Activated CD4-positive, alpha-beta T cell treated with anti-CD3 and anti-CD28 coated beads for 48 hours (primary cell): ENCODE measurements at places on chromosomes 11 and 22.

DNA sequence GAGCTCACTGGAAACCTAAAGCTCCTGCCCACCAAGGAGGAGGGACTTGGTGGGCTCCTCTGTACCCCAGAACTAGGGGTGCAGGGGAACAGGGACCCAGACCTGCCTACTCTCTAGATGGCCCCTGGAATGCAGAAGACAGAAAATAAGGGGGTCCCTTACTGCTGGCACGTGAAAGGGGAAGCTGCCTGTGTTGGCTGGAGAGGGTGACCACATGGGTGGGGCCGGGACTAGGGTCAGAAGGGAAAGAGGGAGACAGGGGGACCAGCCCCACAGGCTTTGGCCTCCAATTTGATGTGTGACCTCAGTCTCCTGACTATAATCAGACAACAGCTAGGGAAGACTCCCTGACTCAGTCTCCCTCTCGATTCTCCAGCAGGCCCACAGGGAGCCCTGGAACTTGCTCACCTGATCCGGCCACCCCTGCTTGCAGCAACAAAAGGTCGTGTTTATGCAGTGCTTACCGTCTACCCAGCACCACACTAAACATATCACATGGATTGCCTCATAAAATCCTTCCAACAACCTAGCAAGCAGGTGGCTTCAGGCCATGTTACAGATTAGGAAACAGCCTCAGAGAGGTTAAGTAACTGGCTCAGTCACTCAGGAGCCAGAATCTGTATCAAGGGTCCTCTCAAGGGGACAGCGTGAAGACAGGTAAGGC is 10.2 kb downstream of the ARAP1 start:
- no peak for DNase-seq

DNA sequence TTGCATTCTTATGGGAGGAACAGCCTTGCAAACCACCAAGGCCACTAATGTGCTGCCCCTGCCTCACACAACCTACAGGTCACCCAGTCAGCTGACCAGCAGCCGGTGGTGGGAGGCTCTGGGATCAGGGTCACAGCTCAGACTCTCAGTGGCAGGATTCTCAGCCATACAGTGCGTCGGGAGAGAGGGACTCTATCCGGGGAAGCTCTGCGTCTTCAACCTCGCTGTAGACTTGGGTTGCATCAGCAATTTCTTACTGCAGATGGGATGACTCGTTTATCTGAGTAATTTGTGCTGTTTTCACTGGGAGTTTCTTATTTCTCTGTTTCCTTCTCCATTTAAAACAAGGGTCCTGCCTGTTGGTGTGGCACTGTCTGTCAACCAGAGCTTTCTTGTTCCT is 257.7 kb downstream of the TBC1D22A start:
- no peak for DNase-seq

GRCh38 chr11:129973068-129973467 is 29.6 kb downstream of the PRDM10 start:
- no peak for DNase-seq

GRCh38 chr11:107263844-107264563 is 193.6 kb downstream of the CWF19L2 start:
- no peak for DNase-seq

GRCh38 chr11:66228521-66228920 is 39.9 kb upstream of the RAB1B start:
- DNase-seq, result no peak

DNA sequence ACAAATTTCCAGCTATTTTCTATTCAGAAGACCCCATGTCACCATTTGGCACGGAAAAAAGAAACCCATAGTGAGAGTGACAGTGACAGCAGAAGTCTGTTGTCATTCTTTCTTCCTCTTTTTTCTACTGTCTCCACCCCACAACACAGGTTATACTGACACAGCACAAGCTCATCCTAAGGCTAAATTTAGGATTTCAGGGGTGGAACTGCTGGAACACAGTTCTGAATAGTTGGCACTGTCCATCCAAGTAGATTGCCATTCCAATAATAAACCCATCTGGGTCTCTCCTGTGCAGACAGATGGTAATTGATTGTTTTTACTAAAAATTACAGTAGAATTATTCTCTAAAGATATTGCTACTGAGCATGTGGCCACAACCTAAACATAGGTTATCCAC is 95.2 kb upstream of the C11orf87 start:
- DNase-seq, result no peak

DNA sequence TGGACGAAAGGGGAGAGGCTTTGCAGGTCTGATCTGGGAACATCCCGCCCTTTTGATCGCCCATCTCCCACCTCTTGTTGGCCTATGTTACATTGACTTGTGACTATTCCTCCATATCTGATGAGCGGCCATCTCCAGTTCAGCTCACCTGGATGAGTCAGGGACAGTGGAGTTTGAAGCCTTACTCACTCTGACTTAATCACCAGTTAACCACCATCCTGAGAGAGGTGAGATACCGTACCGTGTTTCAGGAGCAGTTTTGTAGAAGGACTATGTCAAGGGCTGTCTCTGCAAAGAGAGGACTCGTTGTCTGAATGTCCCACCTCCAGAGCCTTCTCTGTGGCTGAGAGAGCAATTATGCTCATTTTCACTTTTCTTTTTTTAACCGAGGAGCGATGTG is 771.7 kb downstream of the NTM start:
- DNase-seq, result no peak

GRCh38 chr22:44930711-44931035 is 79.1 kb downstream of the PHF21B start:
- no peak for DNase-seq

DNA sequence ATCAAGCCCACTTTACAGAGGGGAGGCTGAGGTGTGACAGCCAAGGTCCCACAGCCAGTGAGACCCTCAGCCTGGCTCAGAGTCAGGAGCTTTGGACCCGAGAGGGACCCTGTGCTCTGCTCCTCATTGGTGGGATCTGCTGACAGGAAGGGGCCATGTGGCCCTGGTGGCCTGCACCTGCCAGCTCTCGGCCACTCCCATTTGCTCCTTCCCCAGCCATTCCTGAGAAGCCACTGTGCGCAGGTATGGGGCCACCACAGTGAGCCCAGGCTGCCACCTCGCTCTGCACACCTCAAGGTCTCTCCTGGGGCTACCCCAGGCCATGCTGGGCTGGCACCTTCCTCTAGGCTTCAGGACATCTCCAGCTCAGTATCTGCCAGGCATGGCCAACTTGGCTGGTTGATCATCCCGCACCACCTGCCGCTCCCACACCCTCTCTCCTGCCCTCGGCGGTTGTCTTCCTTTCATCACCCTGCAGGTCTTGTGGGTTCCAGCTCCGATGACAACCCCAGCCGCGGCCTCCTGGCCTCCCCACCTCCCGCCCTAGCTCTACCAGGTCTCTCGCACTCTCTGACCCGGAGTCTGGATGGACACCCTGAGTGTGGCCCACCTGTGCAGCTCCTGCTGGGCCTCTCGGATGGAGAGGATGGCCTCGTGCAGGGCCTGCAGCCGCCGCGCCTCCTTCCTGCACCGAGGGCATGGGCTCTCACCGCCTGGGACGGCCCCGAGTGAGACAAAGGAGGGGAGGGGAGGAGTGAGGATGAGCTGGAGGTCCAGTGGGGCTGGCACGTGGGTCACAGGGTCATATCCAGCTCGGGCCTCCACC is 32.2 kb upstream of the CARS1 start:
- no peak for DNase-seq

GRCh38 chr22:44807915-44808690 is 55.7 kb downstream of the ARHGAP8 start:
- peak; percentile 26 for DNase-seq

- no peak for DNase-seq
These were observed 19.1 kb downstream of the ST14 start for GRCh38 chr11:130178441-130179339.

DNA sequence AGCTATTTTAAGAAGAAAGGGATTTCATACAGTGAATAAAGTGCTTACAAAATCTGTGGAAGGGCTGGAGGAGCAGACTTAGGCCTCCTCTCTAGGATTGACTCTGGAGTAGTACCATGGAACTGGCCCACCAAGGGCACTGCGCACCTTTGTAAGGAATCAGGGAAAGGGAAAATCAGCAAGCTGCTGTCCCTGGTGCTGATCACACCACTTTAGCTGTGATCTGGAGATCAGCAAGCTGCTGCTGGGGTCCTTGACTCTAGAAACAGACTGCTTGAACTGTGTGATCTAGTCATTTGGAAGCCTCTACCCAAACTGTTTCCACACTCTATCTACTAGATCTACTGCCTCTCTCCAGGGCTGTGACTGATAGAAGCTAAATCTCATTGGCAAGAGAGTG is 18.4 kb upstream of the TECTA start:
- DNase-seq, result no peak

- no peak for DNase-seq
These were observed 62.9 kb downstream of the NECTIN1 start for GRCh38 chr11:119666061-119666460.

DNA sequence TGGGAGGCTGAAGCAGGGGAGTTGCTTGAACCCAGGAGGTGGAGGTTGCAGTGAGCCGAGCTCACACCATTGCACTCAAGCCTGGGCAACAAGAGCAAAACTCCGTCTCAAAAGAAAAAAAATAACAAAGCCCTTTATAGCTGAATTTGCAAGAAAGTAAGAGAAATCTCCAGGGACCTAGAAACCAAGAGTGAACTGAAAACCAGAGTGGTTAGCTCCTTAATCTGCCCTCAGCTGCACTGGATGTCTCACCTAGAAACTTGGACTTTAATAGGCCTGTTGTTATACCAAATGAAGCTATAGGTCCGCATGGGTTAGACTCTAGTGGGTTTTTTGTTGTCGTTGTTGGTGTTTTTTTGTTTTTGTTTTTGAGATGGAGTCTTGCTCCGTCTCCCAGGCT is 4.1 kb downstream of the NEU3 start:
- DNase-seq, result no peak

GRCh38 chr22:38432264-38432663 is 22.7 kb downstream of the KCNJ4 start:
- DNase-seq, result no peak

- no peak for DNase-seq
These were observed 66.8 kb downstream of the LARGE1 start for GRCh38 chr22:33853200-33854097.
